ENCODE measurements at places on chromosomes 1 and 21.

DNA sequence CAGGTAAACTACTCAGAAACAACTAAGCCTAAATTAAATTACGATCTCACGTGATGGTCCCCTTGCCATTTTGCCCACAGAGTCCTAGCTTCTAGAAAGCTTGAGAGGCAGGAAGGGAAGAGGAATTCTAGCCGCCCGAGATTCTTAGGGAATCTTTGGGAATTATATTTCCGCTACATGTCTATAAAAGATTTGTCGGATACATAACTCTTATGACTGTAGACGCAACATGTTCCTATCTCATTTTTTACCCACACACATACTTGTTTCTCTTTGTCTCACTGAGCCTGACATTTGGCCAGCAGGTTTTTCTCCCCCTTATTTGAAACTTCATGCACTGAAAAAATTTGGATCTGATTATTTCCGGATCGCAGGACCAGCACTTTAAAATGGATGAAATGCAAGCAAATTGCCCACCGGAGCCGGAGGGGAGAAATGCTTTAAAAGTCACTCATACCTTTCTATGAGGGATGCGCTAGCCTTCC lies 5.5 kb downstream of the GLIS1 start:
- DNase-seq, result no peak

- DNase-seq, result no peak
These were observed 21.3 kb downstream of the FAM78B start for GRCh38 chr1:166145499-166145898.

DNA sequence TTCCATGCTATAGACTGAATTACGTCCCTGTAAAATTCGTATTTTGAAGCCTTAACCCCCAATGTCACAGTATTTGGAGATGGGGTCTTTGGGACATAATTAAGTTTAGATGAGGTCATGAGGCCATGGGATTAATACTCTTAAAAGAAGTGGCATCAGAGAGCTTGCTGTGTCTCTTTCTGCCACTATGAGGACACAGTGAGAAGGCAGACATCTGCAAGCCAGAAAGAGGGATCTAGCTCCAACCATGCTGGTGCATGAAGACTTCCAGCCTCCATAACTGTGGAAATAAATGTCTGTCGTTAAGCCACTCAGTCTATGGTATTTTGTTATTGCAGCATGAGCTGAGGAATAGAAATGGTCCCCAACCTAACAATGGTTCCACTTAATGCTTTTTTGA lies 99.0 kb downstream of the LTN1 start:
- DNase-seq, result no peak

DNA sequence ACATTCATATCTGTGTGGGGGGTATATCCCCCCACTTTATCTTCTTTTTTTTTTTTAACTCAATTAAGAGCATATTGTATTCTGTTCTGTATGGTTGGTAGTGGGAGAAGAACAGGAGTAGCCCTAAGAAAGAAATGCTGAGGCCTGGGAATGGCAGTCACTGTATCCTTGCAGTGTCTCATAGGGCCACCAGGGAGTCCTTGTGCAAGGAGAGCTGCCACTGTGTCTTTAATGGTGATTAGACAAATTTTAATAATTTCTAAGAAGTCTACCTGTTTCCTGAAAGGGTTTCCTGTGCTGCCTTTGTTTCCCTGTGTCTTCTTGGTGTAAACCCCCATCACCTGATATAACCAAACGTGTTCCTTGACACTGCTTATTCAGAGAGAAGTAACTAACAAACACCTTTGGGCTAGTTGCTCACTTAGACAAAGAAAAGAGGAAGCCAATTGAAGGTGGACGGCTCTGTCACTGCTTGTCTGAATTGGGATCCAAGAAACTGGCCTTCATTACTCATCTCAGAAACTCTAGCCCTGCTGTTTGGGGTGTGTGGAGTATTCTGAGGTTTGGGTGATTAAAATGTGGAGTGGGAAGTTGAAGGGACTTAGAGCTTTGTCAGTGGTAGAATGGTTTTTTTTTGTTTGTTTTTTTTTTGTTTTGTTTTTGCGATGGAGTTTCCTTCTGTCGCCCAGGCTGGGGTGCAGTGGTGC lies 15.2 kb downstream of the GIPC2 start:
- no peak for DNase-seq

- DNase-seq, result no peak
These were observed 16.7 kb downstream of the SHISA4 start for GRCh38 chr1:201905234-201905890.

Data from amniotic epithelial cell (primary cell).